NCI-H2107 (cell line): ENCODE measurements at places on chromosomes 7 and 10.

- no peak for DNase-seq
Measured at GRCh38 chr7:112439476-112439875, 10.8 kb upstream of the IFRD1 start.

DNA sequence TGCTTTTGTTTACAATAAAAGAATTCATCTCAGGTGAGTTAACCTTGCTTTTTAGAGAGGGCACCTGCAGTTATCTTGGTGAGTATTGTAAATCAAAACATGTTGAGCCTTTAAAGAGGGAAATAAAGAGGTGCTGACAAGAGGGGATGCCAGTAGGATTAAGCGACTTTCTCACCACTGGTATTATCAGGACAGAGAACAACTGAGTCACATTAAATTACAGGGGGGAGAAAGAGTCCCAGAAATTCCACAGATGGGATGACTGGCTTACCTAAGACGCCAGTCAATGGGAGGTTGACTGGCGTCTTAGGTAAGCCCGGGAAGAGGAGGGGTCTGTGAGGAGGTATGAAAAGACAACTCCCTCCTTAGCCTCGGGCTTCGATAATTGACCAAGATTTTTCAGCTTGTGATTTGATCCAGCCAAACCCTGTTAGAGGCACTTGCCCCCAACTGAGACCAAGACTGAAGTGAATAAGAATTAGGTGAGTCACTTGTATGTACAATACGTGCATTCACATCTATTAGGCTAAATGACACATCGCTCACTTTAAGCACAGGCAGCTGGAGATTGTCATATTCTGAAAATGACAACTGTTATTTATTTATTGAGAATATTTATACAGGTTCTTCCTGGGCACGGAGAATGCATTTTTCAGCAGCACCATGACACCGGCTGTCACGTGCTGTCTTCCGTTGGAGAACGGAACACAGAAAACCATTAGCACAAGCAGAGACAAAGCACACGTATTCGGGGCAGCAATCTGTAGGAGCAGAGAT lies 117.6 kb downstream of the SEM1 start:
- DNase-seq: no peak

GRCh38 chr10:118844731-118845521 lies 90.2 kb upstream of the CACUL1 start:
- DNase-seq: no peak

- no peak for DNase-seq
Measured at GRCh38 chr10:76408646-76409045, 977.2 kb downstream of the LRMDA start.

GRCh38 chr7:54615537-54615936 lies 73.4 kb downstream of the VSTM2A start:
- no peak for DNase-seq

DNA sequence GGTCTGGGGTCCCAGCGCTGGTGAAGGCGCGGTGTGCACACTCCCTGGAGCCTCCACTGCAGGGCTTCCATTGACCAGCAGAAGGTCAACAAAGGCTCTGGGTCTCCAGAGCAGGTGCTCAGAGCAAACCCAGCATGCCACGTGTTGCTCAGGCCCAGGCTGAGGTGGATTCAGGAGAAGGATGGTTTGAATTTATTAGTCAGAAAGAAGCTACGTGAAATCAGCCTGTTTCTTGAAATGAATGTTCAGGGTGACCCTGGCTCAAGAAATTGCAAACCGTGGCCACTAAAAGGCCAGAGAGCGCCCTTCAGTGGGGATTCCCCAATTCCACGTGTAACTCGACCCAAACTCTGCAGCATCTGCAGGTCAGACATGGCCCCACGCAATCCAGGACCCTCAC lies 82.7 kb upstream of the PFKP start:
- no peak for DNase-seq

DNA sequence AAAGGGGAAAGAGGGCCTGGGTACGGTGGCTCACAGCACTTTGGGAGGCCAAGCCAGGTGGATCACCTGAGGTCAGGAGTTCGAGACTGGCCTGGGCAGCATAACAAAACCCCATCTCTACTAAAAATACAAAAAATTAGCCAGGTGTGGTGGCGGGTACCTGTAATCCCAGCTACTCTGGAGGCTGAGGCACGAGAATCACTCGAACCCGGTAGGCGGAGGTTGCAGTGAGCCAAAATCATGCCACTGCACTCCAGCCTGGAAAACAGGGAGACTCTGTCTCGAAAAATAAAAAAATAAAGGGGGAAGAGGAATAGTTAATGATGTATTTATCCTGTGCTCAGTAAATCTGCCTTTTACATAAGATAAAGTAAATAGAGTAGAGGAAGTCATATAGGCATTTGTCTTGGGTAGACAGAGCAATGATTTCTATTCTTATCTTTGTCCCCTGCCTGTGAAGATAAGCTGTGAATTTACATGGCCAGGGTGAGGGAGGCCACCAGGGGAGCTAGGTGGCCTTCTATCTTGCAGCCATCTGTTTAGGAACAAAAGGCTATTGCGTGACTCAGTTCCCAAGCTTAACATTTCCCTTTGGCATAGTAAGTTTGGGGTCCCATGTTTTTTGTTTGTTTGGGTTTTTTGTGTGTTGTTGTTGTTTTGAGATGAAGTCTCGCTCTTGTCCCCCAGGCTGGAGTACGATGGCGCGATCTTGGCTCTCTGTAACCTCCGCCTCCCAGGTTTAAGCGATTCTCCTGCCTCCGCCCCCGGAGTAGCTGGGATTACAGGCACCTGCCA lies 73.2 kb upstream of the GTF2I start:
- no peak for DNase-seq

- DNase-seq: no peak
Measured at GRCh38 chr7:116621649-116622048, 50.3 kb upstream of the MET start.

- DNase-seq: no peak
Measured at GRCh38 chr7:11623093-11623678, 208.8 kb downstream of the THSD7A start.

GRCh38 chr10:24722676-24723385 lies 856 bp downstream of the ARHGAP21 start:
- no peak for DNase-seq

DNA sequence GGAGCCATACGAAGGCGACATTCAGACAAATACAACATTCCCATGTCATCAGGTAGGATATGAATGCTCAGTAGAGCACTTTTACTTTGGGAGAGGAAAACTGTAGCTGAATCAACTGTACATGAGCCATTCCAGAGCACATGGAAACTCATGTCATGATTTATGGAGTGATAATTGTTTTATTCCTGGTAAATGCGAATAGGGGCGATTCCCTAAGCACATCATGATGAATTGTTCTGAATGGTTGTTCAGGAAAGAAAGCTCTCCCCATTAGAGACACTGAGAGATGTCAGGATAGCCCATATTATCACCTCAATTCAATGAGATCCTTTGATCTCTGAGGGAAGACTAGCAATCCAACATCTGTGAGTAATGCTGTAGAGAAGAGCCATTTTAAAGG lies 243.6 kb downstream of the FOXP2 start:
- DNase-seq: no peak

- DNase-seq: no peak
Measured at GRCh38 chr10:90930070-90930837, 9.4 kb upstream of the ANKRD1 start.

GRCh38 chr10:116848032-116848943 lies 1.0 kb upstream of the ENO4 start:
- DNase-seq: no peak

DNA sequence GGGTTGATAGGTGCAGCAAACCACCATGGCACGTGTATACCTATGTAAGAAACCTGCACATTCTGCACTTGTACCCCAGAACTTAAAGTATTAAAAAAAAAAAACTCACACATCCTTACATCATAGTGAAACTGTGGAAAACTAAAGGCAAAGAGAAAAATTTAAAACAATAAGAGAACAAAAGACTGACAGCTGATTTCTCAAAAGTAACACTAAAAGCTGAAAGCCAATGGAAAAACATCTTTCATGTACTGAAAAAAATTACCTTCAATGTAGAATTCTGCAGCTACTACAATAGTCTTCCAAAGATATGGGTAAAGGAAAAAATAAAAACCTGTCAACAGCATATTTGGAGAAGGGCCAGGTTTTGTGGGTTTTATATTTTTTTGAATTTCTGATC lies 729.1 kb upstream of the NRP1 start:
- DNase-seq: no peak

DNA sequence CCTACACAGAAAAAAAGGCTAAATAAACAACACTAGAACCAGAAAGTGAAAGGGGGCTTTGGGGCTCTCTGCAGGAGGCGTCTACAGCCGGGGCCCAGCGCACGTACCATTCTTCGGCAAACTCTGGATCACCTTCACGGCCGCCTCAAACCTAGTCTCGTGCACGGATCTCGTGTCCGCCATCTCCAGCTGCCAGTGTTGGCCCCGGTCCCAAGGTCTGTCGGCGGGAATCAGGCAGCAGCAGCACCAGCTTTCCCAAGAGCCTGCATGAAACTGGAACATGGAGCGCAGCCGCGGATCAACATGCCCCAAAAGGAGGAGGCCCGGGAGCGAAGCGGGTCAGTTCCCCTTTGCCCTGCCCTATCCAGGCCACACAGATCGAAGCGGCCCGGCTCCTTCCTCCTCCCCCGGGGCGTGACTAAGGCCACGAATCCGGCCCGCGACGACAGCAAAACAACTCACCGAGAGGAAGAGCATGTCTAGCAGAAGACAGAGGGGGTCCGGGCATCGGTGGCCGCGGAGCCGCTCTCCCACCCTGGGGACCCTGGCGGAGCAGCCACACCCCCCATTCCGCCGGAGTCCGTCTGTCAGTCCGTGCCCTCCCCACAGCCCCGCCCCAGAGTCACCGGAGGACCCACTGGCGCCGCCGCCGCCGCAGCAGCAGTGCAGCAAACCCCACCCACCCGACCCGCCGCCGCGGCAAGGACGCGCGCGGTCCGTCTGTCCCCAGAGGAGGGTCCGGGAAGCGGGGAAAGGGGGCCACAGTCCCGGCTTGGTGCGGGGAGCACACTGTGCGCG lies at the start of gene ACBD5:
Gene ACBD5 (minus strand): TSS at position 586 of the 798 bp plus-strand sequence. CDS start 109 bp downstream, at position 477.
- peak; percentile 23 for DNase-seq

DNA sequence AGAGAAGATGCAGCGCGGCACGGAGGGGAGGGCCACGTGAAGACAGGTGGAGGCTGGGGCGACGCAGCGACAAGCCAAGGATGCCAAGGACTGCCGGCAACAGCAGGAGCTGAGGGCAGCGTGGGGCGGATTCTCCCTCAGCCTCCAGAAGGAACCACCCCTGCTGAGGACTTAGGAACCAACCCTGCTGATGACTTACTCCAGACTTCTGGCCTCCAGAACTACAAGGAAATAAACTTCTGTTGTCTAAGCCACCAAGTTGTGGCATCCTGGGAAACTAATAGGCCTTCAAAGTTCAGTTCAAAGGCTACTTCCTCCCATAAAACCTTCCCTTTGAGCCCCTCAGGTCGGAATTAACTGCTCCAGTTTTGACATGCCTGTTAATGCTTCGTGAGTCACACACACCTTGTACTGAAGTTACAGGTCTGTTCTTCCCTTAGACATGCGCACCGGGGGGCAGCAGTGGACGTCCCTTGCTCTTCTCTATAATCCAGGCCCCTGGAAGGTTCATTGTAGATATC lies 88.4 kb upstream of the RHEB start:
- no peak for DNase-seq

DNA sequence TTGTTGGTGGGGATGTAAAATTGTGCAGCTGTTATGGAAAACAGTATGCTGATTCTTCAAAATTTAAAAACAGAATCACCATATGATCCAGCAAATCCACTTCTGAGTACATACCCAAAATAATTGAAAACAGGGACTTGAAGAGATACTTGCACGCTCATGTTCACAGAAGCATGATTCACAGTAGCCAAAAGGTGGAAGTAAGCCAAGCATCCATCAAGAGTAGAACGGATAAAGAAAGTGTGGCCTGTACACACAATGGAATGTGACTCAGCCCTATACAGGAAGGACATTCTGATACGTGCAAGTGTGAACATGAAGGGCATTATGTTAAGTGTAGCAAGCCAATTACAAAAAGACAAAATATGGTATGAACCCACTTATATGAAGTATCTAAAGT lies 696.7 kb upstream of the CELF2 start:
- DNase-seq: no peak

DNA sequence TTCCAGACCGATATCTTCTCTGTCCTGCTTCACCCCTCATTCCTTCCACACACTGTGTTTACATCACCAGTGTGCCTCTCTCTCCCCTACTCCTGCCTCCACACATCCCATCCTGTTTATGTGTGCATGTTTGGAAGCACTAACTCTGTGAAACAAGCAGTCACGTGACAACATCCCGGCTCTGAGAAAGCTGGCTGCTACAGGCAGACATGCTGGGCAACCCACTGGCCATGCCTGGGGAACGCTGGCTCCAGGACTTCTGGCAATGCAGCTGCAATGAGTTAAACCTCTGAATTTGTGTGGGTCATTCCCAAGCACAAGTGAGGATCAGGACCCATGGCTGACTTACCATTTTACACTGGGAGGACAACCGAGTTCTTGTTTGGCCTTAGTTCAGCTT lies 74.0 kb downstream of the WNT2 start:
- DNase-seq: no peak

GRCh38 chr10:61902445-61903220 lies 1.1 kb downstream of the ARID5B start:
- no peak for DNase-seq

- DNase-seq: no peak
Measured at GRCh38 chr7:108603656-108604306, 34.1 kb downstream of the DNAJB9 start.

DNA sequence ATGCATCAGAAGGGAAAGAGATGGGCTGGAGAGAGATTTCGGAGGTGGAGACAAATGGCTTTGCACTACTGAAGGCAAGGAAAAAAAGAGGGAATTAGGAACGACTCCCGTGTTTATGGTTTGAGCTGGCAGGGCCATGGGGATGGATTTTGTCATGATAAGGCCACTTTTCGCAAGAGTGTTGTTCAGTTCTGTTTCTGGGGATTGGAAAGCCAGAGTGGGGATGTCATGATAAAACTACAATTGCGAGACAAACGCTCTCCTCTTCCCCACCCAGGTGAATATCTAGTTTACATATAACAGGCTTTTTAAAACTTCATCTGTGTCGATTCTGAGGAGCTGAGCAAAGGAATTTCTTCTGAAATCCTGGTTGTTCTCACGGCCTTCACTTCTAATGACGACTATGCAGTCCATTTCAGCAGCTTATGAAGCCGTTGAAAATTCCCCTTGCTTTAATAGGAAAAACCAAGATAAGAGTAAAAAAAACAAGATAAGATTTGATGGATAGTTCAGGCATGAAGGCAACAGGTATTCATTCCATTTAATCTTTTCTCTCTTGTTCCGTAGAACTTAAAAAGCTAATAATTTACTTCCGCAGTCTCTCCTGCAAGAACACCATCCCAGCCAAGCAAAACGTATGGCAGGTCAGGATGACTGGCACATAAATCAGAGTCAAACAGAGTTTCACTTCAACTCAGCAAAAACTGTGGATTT lies 245.6 kb upstream of the PITRM1 start:
- DNase-seq: no peak

GRCh38 chr7:2821161-2821841 lies 22.8 kb downstream of the GNA12 start:
- DNase-seq: peak; percentile 83

DNA sequence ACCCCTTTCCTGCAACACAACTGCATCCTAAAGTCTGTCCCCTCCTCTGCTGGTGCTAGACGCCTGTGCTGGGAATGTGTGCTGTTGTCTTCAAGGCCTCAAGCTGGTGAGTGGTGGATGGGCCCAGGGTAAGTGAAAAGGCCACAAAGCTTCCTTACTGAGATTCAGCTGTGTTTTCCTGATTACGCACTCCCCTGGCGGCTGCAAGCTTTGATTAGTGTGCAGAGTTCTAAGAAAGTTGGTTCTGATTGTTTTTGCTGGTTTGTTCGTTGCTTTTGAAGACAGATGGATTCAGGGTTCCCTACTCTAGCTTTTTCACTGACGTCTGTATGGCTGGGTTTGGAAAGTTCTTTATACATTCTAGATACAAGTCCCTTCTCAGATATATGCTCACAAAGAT lies 11.9 kb upstream of the FOXL3 start:
- DNase-seq: no peak

- no peak for DNase-seq
Measured at GRCh38 chr10:63264617-63265221, 131.6 kb downstream of the NRBF2 start.
